Stimulated activated CD4-positive, alpha-beta T cell treated with anti-CD3 and anti-CD28 coated beads, Interleukin-12 subunit alpha, Interleukin-12 subunit beta, amount 100 ng/mL, for 48 hours (primary cell): ENCODE measurements at places on chromosomes 11 and 22.

- no peak for DNase-seq
Measured at GRCh38 chr11:94924171-94924572, 49.2 kb downstream of the CWC15 start.

DNA sequence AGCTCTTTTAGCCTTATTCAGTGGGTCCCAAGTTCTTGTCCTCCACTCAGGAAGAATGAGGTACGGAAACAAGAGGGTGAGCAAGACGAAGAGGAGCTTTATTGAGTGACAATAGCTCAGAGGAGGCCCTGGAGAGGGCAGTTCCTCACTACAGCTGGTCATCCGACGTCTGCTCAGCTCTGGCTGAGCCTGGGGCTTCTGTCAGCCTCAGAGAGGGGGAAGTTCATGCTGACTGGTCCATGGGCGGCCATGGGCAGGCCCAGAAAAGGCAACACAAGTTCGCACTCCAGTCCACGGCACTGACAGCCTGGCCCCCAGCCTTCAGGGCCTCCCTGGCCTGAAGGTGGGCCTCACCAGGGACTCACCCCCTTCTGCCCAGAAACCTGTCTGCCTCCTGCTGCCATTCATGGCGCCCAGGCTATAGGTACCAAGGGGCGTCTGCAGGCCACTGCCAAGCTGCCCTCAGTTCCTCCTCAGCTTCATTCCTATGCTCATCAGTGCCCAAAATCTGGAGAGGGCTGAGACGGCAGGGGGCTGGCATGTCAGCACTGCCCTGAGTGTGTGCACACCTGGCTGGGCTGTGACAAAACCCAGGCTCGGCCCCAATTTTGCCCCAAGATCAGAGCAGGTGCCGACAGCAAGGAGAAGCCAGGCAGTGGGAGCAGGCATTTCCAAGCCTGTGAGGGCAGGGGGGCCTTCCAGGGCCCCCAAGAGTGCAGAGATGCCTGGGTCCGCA, 21.7 kb upstream of the KIAA0930 start:
- DNase-seq, result no peak

DNA sequence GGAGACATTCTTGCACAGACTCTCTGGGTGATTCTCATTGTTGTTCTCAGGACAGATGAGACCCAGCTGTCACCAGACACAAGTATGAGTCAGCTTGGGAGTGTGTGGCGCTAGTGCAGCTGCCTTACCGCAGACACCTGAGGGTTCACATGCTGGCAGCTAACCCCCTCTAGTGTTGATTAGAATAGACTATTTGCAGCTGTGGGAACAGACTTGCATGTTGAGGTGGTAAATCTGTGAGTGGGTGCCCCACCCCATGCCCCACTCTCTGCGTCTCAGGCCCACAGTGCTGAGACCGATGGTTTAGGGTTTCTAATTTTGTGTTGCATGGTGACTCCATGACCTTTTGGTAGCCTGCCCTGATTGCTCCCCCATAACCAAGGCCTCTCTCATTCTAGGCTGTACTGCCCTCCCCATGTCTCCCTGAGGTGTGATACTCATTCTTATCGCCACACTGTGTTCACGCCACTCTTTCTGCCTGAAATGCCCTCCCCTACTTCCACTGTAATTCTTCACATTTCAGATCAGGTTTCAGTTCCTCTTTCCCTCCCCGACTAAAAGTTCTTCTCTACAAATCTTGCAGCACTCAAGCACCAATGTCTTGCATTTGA, 73.7 kb upstream of the KIRREL3 start:
- no peak for DNase-seq

- DNase-seq, result no peak
Measured at GRCh38 chr11:30559004-30559403, 27.1 kb downstream of the MPPED2 start.

- no peak for DNase-seq
Measured at GRCh38 chr11:15430381-15430780, 315.7 kb downstream of the INSC start.

DNA sequence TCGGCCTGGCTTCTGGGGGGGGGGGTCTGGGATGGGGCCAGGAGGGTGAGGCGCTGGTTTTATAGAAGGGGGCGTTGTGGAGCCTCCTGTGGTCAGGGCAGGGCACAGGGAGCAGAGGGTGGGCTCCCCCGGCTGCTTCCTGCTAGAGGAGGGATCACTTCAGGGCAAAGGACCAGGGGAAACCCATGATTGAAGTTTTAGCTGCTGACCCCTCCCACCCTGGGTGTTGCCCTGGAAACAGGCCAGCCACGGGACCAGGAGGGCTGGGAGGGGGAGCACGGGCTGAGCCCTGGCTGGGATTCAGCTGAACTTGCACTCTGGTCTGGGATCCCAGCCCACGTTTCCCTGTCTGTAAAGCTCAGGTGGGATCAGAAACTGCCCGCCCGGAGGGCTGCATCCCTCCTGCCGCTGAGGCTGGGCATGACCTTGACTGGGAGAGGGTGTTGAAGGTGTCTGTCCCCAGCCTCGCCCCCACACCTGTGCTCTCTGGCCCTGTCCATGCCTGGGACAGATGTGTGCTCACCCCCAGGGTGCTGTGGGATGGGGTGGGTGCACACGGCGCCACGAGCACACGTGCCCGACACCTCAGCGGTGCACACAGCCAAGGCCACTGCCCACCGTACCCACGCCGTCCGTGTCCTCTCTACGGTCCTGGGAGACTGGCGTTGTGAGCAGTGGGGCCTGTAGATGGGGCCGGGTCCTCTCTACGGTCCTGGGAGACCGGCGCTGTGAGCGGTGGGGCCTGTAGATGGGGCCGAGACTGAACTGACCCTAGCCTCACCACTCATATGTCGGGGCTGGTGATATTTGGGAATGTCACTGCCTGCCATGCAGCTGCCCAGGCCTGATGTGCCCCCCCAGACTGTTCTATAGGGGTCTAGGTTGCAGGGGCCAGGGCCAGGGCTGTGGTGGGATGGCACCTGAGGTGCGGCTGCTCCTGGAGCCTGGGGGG, 2.3 kb downstream of the TSPAN4 start:
- no peak for DNase-seq

DNA sequence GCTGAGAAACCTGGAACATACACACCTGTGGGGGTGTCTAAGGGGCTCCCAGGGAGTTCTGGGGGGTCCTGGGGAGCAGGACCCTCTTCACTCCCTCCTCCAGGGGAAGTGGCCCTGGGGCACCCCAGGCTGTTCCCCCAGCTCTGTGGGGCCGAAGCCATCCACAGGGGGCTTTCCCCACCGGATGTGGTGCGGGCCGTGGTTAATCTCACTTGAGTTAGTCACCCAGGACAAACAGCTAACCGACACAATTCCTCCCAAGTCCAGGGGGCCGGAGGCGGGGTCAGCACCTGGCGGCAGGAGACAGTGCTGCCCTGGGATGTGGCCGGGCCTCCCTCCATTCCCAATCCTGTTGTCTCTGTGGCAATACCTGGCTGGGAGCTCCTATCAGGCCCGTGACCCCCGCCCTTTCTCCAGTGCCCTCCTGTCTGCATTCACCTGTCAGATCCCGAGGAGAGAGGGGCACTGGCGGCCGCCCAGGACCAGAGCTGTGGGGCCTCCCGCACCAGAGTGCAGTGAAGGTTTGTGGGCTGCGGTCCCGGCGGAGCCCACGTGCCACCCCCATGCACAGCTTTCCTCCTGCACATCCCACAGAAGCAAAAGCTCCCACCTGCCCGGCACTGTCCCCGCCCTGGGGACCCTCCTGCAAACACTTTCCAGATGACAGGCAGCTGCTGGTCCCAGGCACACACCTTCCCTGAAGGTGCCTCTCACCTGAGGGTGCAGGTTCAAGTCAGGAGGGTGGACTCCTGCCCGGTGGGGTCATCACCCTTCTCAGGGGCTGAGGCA, 5.2 kb upstream of the MUC5AC start:
- no peak for DNase-seq

DNA sequence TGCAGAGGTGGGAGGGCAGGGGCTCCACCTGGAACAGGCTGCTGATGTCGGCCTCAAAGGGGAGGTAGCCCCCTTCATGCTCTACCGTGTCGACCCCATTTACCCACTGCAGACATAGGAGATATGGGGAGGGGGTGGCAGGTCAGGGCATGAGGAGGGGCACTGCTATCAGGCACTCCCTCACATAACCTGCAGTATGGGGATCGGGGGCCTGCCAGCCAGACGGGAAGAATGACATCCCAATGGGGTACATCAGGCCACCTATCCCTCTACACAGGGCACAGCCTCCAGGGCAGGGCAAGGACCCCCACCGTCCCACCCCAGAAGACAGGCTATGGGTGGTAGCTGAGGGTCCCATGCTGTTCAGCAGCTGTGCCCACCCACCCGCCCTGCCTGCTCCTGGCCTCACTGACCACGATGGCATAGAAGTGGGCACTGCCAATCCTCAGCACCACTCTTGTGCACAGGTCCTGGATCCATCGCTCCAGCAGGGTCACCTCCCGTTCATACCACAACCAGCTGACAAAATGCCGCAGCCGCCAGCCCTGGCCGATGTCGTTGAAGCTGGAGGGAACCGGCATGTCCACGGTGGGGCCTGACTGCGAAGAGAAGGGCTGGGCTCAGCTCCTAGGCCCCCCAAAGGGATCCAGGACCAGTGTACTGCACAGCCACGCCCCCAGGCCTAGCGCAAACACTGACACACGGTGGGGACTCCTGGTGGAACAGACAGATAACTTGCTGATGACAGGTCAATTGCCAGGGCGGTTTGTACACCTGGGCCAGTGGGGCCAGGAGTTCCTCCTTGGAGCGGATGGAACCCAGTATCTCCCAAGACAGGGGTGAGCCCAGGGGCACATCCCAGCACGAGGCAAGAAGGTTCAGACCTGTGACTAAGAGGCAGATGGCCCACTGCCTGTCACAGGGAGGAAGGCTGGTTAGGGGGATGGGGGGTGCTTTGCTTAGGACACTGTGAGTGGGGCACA, 24.1 kb downstream of the RGL4 start:
- no peak for DNase-seq

- no peak for DNase-seq
Measured at GRCh38 chr11:77874206-77874605, 53.3 kb downstream of the AAMDC start.

DNA sequence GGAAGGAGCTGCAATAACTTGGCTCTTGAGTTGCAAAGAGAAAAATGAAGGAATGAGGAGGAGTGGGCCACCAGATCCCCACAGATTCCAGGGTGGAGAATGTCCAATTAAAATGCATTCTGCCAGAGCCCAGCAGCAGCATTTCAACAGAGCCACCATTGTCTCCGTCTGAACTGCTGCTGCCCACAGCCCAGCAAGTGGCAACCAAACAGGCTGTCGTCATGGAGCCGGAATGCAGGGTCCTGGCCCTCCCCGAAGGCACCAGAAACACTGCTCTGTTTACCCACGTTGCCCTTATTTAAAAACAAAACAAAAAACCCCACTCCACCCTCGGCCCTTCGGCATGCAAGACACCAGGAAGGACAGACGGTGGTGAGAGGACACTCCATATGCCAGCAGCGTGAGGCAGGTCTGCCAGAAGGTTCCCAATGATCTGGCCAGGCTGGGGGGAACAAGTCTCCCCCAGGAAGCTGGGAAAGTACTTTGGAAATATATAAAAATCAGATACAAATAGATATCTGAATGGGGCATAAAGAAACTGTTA, 32.5 kb downstream of the PLEKHA7 start:
- DNase-seq, result no peak
